T-cell (primary cell): ENCODE measurements at places on chromosomes 2 and 18. TPM values are rescaled to one million over a fixed set of nuclear protein-coding genes. Genes with fewer than 3 reads are reported as not detected.

The MAPK4 gene
- not detected for total RNA-seq

The ERBB4 gene
- not detected for total RNA-seq

The GKN2 gene
- not detected for total RNA-seq

The TDRD15 gene
- not detected for total RNA-seq

The TMBIM1 gene
- 81.7 TPM for total RNA-seq
